Eye (tissue), 1 donor: ENCODE measurements at places on chromosomes 6 and 20.

DNA sequence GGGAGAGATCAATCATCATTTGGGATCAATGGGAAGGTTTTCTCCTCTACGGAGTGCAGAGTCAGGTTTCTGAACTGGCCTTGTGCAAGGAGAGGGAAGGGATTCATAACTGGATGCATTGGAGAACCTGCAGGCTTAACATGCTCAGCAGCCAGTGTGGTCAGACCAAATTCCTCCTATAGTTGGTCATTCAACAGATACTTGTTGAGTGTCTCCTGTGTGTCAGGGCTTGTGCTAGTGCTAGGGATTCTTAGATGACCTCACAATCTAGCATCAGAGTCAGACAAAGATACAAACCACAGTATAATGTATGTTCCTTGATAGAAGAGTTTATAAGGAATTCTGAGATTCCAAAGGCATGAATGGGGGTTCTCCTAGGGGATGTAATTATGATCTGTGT lies 23.9 kb downstream of the RALY start:
- no peak for DNase-seq

DNA sequence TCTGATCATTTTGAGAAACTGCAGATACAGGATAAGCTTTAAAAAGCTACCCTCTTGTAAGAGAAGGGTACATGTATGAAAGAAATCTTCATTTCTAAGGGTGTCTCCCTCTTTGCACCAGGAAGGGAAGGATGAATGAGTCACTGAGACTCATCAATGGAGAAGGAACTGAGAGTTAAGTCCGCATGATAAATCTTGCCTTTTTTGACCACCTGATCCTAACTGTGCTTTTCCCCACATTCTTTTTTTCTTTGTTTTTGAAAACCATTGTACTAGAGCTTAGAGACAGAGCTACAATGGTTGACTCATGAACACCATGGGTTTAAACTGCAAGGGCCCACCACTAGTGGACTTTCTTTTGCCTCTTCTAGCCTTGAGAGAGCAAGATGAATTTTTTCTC lies 353.0 kb upstream of the RGS17 start:
- no peak for DNase-seq

GRCh38 chr20:62114894-62115293 lies 7.4 kb upstream of the LSM14B start:
- no peak for DNase-seq

DNA sequence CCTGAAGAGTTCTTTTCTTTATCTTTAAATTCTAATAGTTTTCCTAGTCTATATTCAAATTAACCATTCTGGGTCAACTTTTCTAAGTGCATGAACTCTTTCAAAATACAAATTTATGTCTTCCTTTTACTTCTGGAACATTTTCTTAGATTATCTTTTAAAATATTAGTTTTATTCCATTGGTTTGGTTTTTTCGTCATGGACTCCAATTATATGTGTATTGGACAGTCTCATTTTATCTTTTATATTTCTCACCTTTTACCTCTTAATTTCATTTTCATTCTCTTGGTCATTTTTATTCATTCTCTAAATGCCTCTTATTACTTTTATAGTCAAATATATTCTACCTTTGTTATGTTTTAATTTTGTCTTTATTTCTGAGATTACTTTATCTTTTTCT lies 356.7 kb upstream of the MMS22L start:
- no peak for DNase-seq

DNA sequence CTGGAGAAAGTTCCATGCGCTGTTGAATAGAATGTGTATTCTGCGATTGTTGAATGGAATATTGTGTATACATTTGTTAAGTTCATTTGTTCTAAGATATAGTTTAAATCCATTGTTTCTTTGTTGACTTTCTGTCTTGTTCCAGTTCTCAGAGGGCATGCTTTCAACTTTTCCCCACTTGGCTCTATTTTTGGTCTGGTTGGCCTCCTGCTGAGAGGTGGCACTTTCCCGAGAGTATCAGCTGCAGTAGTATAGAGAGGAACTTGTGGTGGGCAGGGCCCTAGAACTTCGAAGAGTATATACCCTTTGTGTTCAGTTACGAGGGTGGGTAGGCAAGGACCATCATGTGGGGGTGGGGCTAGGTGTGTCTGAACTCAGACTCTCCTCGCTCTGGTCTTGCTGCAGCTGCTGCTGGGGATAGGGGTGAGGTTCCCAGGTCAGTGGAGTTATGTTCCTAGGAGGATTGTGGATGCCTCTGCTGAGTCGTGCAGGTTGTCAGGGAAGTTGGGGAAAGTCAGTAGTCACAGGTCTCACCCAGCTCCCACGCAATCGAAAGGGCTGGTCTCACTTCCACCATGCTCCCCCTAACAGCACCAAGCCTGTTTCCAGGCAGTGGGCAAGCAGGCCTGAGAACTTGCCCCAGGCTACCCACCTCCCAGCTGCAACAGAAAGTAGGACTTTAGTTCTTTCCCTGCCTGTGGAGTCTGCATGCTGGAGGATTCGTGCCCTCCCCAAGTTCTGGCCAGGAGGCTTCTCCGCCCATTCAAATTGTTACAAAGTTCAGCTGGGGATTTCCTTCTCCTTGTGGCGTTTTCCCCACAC lies 118.9 kb upstream of the SSTR4 start:
- no peak for DNase-seq

DNA sequence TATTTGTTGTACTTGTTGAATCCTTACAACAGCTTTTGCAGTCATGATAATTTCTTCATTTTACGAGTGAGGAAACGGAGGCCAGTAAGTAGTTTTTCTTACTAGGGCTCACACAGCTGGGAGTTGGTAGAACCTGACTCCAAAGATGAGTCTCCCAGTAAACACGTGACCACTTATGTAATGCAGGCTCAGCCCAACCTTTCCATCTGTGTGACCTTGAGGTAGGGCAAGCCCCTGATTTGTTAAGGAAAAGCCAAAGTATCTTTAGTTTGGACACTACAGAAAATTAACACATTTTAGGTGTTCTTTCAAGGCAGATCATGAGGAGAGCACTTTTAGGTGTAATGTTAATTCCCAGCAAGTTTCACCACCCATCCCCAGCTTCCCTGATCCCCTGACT lies 111.3 kb downstream of the LRRC1 start:
- no peak for DNase-seq

- peak; percentile 50 for DNase-seq
Measured at GRCh38 chr20:22861231-22861980, 173.7 kb upstream of the SSTR4 start.

- no peak for DNase-seq
Measured at GRCh38 chr6:140766999-140767398, 1365.7 kb upstream of the GJE1 start.

- DNase-seq, result no peak
Measured at GRCh38 chr6:110041126-110041525, 63.0 kb downstream of the GPR6 start.

DNA sequence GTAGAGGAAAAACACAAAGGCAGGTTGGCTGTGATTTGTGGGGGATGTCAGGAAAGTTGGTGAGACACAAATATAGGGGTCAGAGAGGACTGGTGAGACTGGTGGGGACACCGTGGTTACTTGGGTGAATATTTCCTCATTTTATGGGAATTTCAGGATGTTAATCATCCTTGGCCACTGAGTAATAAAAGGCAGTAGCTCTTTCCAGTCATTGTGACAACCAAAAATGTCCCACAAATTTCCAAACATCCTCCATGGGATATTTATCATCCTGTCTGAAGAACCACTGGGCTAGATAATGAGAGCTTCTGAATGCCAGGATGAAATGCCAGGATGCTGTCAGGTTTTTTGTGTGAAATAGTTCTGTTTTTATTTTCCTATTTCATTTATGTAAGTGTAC lies 374.1 kb downstream of the CD109 start:
- DNase-seq, result no peak
